Bone marrow (tissue), 2 donors: ENCODE measurements at places on chromosomes 12 and 14.

DNA sequence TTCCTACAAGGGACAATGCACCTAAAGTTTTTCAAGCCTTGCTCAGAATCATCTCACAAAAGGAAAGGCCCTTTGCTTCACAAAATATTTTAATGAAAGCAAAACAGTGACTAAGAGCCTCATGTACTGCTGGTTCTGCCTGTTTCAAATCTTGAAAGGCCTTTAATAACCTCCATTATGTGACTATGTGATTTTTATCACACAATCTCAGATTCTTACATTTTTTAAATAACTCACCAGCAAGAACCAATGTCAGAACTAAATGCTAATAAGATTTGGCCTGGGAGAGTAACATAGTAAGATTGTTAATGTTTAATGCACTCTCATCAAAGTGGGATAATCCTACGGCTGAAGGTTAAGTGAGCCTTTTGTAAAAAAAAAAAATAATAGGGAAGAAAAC, 378.9 kb downstream of the RGS6 start:
- DNase-seq: no peak

DNA sequence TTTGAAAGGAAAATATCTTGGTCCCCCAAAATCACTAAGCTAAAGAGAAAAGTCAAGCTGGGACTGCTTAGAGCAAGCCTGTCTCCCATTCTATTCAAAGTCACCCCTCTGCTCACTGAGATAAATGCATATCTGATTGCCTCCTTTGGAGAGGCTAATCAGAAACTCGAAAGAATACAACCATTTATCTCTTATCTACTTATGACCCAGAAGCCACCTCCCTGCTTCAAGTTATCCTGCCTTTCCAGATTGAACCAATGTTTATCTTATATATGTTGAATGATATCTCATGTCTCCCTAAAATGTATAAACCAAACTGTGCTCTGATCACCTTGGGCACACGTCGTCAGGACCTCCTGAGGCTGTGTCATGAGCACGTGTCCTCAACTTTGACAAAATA, 14.6 kb upstream of the CCDC196 start:
- DNase-seq: no peak

DNA sequence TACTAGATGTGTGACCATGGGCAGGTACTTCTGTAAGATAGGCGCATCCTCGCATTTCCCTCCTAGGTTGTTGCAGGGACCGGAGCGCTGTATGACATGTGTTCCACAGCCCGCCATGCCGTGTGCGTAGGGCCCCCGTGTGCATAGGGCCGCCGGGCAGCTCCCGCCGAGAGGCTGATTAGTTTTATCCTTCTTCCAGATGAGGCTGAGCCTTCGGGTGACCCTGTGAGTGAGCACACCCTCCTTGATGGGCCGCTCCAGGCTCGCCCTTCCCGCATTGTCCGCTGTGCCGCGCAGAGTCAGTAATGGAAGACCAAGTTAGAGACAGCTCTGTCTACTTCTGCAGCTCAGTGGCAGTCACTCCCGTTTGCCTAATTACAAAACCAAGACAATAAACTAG, 72.9 kb upstream of the DYNC1H1 start:
- no peak for DNase-seq

- no peak for DNase-seq
Measured at GRCh38 chr12:90896164-90896563, 58.8 kb downstream of the CCER1 start.

DNA sequence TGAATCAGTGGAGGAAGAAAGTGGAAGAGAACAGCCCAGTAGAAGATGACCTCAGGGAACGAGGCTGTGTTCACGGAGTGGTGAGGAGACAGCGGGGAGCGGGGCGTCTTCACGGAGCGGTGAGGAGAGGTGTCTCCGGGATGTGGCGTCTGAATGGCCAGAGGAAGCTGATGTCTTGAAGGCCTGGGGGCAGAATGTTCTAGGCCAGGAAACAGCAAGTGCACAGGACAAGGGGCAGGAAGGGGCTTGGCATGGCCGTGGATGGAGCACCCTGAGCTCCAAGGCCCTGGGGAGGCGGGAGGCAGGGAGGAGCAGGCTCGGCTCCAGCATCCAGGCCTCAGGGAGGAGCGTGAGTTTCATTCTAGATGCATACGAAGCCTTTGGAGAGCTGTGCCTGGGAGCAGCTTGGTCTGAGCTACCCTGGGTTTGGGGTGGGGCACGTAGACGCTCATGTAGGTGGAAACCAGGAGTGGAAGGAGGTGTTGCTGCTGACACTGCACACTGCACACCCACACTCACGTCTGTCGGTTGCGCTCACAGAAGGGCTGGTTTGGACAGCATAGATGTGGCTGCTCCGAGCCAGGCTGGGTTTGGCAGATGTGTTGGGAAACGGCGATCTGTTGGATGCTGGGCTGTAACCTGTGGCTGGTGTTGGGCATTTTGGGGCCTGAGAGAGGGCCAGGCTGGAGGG, 131.6 kb downstream of the ADGRD1 start:
- DNase-seq: no peak

DNA sequence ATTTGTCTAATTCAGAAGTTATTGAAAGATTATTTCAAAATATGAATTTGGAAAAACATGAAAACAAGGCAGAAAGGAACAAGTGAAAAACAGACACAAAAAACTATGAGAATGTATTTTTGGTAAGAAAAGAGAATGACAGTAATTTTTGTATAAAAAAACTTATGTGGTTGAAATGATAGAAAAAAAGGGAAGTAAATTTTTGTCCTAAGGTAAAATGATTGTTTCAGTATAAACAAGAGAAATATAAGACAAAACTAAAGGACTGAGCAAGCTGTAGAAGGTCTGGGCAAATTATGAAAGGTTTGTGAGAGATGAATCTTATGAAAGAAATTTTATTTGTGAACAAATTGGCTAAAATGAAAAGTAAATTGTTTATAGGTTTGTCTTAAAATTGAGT, 44.6 kb downstream of the CEP83 start:
- DNase-seq: peak; percentile 36

DNA sequence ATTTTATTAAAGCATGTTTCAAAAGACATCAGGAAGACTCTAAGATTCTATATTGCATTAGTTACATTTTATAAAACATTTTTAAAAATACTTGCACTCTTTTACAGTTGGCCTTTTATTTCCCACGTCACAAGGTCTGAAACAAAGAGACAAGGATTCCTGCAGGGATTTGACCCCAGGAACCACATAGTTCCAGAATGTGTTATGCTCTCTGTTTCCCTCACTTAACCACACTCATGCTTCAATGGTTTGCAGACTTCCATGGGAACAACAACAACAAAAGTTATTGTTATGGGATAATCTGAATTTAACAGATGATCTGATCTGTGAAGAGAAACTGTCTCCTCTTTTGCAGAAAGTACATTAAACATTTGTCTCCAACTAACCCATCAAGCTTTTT, 104.3 kb upstream of the PPFIA2 start:
- no peak for DNase-seq

- no peak for DNase-seq
Measured at GRCh38 chr12:110666892-110667291, 22.0 kb downstream of the HVCN1 start.

DNA sequence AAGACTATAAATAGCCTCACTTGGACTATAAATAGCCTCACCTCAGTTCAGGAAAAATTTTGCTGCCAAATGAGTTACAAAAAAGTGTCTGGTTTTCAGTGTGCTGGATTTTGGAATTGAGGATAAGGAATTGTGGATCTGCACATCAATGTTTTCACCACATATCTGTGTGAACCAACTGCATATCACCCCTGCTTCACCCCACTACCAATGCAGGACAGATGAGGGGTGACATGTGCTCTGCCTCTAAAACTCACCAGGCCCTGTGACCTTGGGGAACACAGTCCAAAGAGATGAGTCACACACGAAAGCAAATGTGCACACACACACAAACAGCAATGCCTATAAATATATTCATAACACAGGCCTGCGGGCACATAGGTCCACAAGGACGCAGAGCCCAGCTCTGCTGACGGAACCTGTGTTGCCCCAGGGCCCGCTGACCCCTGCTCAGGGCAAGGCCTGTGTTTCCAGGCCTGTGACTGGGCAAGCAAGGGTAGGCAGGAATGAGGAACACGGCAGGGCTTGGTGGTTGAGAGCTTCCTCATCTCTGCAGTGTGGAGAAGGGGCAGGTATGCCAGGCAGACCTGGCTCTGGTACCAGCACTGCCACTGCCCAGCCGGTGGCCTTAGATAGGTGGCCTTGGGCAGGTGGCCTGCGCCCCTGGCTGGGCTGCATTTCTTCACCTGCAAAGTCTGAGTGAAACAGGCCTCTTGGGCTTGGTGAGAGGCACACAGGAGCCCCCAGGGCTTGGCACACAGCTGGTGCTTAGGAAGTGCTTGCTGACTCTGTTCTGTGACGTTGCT, 82.4 kb downstream of the ARL6IP4 start:
- peak; percentile 15 for DNase-seq
